ENCODE measurements at places on chromosomes 2 and 18. TPM values are rescaled to one million over a fixed set of nuclear protein-coding genes. Genes with fewer than 3 reads are reported as not detected.

GRCh38 chr2:108215794-108216211 lies 24.0 kb upstream of the SULT1C3 start:
- DNase-seq: no peak
- H3K4me3 ChIP-seq: no peak overlapping the region
- no peaks in the 10 kb centered on the region for H3K4me1 ChIP-seq
- H3K27ac ChIP-seq: no peak overlapping the region

The GCG gene
- 0.27 TPM for total RNA-seq

GRCh38 chr2:219912491-219912921 lies 285.1 kb downstream of the SLC4A3 start:
- DNase-seq: no peak
- H3K4me1 ChIP-seq: peaks cover 39% of the 10 kb centered on the region
- H3K36me3 ChIP-seq: no peaks in the 10 kb centered on the region
- peaks cover 6% of the 10 kb centered on the region for H3K27me3 ChIP-seq
- H3K4me3 ChIP-seq: no peak overlapping the region

GRCh38 chr2:239129147-239129920 lies 271.5 kb downstream of the HDAC4 start:
- peaks cover 11% of the 10 kb centered on the region for H3K4me1 ChIP-seq
- H3K4me3 ChIP-seq: no peak overlapping the region
- peaks cover 23% of the 10 kb centered on the region for H3K36me3 ChIP-seq
- H3K27ac ChIP-seq: no peak overlapping the region
- no peaks in the 10 kb centered on the region for H3K27me3 ChIP-seq
- DNase-seq: no peak

- H3K27me3 ChIP-seq: peaks cover 16% of the 10 kb centered on the region
- H3K36me3 ChIP-seq: no peaks in the 10 kb centered on the region
- no peak overlapping the region for H3K4me3 ChIP-seq
- H3K4me1 ChIP-seq: no peaks in the 10 kb centered on the region
These were observed 26.1 kb downstream of the APOB start for GRCh38 chr2:21017748-21018276.

DNA sequence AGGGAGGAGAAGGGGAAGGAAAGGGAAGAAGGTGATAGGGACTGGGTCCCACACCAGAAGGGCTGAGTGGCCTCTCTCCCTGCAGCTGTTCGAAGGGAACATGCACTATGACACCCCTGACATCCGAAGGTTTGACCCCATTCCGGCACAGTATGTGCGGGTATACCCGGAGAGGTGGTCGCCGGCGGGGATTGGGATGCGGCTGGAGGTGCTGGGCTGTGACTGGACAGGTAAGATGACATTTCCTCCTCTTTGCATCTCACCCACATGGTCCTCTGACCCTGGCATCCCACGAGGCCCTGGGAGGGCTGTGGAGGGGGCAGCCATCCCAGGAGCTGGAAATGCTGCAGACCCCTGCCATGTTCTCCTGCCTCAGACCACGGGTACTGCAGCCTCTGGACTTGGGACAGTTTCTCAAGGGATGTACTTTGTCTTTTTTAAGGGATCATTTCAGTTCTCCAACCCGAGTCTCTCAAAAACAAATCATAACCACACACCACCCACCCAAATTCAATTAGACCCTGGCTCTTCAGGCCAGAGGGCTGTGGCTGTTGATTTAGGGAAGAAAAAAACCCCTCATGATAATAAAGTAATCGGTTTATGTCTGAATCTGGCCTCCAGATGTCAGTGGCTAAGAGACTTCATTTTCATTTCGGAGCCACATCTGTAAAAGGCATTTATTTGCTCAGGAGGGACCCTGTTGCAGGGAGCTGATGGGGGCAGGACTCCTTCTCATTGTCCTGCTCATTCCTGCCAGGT lies 63.5 kb downstream of the NRP2 start:
- peak overlapping the region; percentile 72 for H3K27ac ChIP-seq
- peaks cover 31% of the 10 kb centered on the region for H3K36me3 ChIP-seq
- H3K4me1 ChIP-seq: peaks cover 14% of the 10 kb centered on the region
- H3K4me3 ChIP-seq: no peak overlapping the region

- peaks cover 4% of the 10 kb centered on the region for H3K36me3 ChIP-seq
- no peak overlapping the region for H3K27ac ChIP-seq
- no peak for DNase-seq
- peaks cover 11% of the 10 kb centered on the region for H3K4me1 ChIP-seq
- H3K27me3 ChIP-seq: no peaks in the 10 kb centered on the region
These were observed 276.9 kb downstream of the CAMKMT start for GRCh38 chr2:44638649-44639048.

The M1AP gene
- 0.77 TPM for total RNA-seq

The FAM110C gene
- 0.09 TPM for total RNA-seq

- DNase-seq: no peak
- no peaks in the 10 kb centered on the region for H3K4me1 ChIP-seq
- H3K4me3 ChIP-seq: no peak overlapping the region
- no peaks in the 10 kb centered on the region for H3K27me3 ChIP-seq
These were observed 47.9 kb upstream of the RAB27B start for GRCh38 chr18:54780285-54780861.

DNA sequence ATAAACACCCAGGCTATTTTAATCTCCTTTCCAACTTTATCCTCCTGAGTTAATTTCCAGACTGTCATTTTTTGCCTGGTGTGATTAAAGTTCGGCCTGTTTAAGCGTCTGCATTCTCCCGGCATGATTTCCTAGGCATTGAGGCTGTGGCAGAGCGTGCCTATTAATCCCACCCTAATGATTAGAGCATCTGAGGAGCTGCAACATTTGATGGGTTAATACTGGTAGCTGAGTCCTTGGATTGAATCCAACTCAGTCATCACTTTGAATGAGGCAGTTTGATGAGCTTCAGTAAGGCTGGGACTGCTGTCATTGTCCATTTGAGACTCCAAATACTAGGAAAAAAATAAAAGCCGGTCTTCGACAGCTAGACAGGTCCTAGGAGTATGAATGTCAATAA lies 882.5 kb downstream of the SLC4A3 start:
- peaks cover 2% of the 10 kb centered on the region for H3K27me3 ChIP-seq
- H3K4me3 ChIP-seq: no peak overlapping the region
- no peaks in the 10 kb centered on the region for H3K36me3 ChIP-seq
- DNase-seq: no peak

DNA sequence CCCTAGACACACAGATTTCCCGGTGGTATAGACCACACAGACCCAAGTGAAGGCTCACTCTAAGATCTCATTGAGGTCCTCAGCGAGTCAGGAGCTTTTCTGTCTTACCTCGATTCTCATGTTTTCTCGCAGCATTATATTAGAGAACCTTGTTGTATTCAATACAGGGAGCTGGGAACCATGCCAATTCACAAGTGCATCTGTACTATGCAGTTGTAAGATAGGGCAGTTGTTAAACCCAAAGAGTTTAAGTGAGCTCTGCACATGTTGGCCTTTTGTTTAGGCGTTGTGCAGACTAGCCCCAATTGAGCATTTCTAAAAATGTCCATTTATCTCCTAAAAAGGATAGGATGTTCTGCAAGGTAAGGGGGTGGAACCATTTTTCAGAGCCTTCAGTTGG lies 59.6 kb downstream of the FEZ2 start:
- DNase-seq: no peak
- H3K27me3 ChIP-seq: no peaks in the 10 kb centered on the region
- H3K27ac ChIP-seq: no peak overlapping the region
- H3K4me3 ChIP-seq: no peak overlapping the region

The ALPI gene
- total RNA-seq: not detected

DNA sequence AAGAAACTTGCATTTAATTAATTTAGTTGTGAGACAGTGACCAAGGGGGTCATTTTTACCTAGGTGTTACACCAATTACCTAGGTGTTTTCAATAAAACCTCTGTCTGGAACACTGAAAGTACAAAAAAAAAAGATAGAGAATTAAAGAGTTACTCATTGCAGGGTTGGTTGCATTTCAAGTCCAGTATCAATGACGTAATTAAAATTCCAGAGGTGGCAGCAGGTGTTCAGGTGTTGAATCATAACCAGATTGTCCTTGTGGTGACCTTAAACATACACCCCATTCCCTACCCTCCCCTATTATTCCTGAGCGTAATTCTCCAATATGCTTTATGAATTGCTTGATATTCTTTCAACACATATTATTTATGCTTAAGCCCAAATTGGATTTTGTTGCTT lies 352.0 kb upstream of the SLC8A1 start:
- H3K36me3 ChIP-seq: no peaks in the 10 kb centered on the region
- H3K27me3 ChIP-seq: no peaks in the 10 kb centered on the region

DNA sequence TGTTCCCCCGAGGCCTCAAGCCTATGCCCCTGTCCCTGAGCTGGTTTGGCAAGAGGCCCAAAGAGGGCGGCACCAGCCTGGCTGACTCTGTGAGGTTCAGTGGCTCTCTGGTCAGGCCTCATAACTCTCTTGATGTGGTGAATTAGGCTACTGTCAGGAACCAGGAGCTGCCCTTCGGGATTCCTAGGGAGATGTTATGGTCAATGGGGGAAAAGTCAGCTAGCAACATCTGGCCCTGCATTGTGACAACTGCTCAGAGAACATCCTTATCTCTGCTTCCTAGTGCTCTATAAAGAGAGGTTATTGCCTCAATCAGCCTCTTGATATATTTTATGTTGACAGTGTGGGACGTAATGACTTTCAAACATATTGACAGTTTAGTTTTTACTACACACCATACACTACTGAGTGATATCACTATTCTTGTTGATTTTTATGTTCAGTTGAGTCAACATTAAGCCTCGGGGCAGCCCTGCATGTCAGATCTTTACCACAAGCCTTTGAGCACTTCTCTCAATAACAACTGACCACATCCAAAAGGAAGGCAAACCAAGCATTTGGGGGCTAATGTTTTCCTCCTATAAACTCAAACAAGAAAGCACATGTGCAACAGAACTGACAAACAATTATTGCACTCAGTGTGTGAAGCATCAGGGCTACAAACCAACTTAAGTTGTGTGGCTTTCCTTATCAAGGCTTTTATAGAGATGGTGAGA lies 448.3 kb upstream of the SLC14A2 start:
- H3K4me3 ChIP-seq: no peak overlapping the region
- no peak for DNase-seq
- no peaks in the 10 kb centered on the region for H3K27me3 ChIP-seq
- no peaks in the 10 kb centered on the region for H3K36me3 ChIP-seq

GRCh38 chr18:63817441-63818051 lies 42.3 kb downstream of the SERPINB7 start:
- no peak for DNase-seq
- no peak overlapping the region for H3K27ac ChIP-seq
- no peak overlapping the region for H3K4me3 ChIP-seq
- no peaks in the 10 kb centered on the region for H3K27me3 ChIP-seq
- no peaks in the 10 kb centered on the region for H3K4me1 ChIP-seq

GRCh38 chr2:174794851-174795374 lies 30.6 kb upstream of the CHRNA1 start:
- peaks cover 14% of the 10 kb centered on the region for H3K4me1 ChIP-seq
- H3K36me3 ChIP-seq: peaks cover 11% of the 10 kb centered on the region
- no peak overlapping the region for H3K4me3 ChIP-seq
- no peaks in the 10 kb centered on the region for H3K27me3 ChIP-seq

The EPAS1 gene
- 0.14 TPM for total RNA-seq

Measured in neural crest cell (in vitro differentiated cells).